Stimulated activated CD8-positive, alpha-beta memory T cell treated with anti-CD3 and anti-CD28 coated beads, Interleukin-4, amount 100 ng/mL, for 4 hours (primary cell): ENCODE measurements at places on chromosomes 3 and 15.

DNA sequence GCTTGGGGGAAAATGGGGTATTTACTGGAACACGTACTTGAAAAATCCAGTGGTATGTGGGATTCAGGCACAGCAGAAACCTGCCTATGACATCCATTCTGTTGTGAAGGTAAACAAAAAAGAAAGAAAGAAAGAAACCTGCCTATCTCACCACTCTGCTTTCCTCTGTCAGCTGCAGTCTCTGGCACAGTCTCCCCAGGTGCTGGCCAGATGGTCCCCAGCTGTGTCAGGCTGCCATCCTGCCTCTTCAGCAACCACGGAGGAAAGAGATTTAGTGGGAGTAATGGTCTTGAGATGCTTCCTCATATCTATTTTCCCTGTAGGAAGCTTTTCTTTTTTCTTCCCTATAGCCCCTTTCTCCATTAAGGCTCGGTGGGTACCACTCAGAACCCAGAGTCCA, 2.5 kb upstream of the PXYLP1 start:
- DNase-seq, result no peak

- no peak for DNase-seq
Observed at GRCh38 chr3:176219970-176220369, 977.3 kb downstream of the TBL1XR1 start.

DNA sequence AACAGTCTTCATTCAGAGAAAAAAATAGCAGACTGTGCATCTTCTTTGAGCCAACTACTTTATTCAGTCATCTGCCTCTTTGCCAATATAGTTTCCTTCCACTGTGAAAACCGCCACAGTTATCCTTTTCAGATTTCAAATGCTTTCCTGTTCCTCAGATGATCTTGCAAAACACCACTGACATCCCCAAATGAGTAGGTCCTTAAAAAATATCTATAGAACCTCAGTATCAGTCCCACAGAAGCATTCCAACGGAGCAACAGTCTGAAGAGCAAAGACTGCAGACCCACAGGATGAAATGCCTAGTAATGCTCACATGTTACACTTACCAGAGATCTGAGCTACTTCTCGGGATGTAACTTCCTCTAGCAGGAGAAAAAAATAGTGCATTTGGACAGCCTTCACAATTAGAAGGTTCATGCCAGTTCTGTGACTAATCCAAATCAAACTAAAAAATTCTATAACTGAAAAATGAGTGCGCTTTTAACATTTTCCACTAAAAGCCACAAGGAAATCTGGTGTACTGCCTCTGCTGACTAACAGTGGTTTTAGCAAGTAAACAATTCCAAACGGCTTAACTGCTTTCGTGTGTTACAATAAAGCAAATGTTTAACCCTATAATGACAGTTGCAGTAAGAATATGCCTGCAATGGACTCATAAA, at the start of gene ANKRD28:
ANKRD28 (minus strand) TSS at position 338 of the 662 bp plus-strand sequence. CDS start 1,458 bp downstream, outside the sequence.
- no peak for DNase-seq

- no peak for DNase-seq
Observed at GRCh38 chr3:142492184-142492583, 44.3 kb upstream of the XRN1 start.

DNA sequence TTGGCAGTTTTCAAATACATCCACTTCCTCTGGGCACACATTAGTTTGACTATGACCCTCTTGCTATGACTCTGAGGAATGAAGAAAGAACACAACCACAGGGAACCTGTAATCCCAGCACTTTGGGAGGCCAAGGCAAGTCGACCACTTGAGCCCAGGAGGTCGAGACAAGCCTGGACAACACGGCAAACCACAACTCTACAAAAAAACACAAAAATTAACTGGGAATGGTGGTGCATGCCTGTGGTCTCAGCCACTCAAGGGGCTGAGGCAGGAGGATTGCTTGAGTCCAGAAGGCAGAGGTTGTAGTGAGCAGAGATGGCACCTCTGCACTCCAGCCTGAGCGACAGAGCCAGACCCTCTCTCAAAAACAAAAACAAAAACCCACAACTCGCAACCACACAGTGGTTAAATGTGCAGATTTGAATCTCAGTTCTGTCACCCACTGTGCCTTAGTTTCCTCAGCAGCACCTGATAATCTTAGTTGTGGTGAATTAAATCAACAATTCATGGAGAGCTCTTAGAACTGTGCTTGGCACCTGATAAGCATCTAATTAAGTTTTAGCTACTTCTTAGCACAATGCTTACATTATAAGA, 65.7 kb downstream of the MYLK start:
- no peak for DNase-seq

DNA sequence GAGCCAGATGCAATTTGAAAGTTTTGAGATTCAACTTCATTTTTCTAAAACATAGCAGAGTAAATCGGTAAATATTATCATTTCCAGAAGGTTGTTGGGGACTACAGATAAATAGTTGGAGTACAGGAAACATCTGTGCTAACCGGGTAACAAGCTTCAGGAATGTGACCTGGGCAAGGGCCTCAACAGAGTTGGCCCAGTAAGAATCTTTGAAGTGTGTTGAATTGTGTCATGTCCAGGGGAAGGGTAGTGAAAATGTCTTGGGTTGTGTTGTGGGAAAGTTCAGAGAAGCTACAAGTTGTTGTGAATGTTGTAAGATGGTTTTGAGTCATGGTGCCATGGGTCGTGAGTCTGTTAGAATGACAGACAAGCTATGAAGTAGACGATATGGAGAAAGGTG, 35.7 kb downstream of the SQOR start:
- no peak for DNase-seq
